ENCODE measurements at places on chromosomes 3 and 15.

GRCh38 chr15:70167155-70167554 lies 69.4 kb upstream of the TLE3 start:
- DNase-seq, result no peak

GRCh38 chr3:177529071-177529550 lies 331.8 kb upstream of the TBL1XR1 start:
- no peak for DNase-seq

DNA sequence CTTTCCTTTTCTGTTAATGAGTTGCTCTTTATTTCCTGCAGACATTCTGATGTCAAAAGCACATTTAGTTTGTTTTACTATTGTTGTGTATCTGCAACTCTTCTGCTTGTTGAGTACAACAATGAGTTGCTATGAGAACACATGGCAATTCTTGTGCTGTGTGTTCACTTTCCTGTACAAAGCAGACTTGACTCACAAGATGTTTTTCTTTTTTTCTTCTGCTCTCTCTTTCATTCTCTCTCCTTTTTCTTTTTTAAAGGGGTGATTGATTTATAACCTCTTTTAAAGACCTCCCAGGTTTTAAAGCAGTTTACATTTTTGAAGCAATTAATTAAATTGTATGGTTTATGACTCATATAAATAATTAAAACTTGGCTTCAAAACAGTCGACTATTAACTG lies 31.6 kb upstream of the ABHD10 start:
- no peak for DNase-seq

DNA sequence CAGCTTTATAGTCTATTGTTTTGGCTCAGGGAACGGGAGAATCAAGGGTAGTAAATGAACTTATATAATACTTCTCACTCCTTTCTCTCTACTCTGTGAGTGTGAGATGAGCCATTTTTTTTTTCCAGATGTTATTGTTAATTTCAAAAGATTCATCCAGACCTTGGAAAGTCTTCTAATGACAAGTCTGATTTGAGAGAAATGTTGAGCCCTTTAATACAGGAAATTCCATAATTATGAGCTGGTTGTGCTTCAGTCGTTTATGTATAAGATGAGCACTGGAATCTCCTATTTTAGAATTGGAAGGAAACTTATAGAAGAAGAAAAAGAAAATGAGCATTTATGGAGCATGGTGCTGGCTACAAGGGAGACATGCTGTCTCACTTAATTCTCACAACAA lies 92.0 kb downstream of the FBN1 start:
- no peak for DNase-seq

- no peak for DNase-seq
These were observed 39.3 kb downstream of the BDH1 start for GRCh38 chr3:197516517-197516889.

GRCh38 chr15:62809115-62809967 lies 233.2 kb upstream of the TPM1 start:
- DNase-seq, result peak; percentile 28

GRCh38 chr3:170809007-170809974 lies 60.7 kb downstream of the RPL22L1 start:
- peak; percentile 63 for DNase-seq

DNA sequence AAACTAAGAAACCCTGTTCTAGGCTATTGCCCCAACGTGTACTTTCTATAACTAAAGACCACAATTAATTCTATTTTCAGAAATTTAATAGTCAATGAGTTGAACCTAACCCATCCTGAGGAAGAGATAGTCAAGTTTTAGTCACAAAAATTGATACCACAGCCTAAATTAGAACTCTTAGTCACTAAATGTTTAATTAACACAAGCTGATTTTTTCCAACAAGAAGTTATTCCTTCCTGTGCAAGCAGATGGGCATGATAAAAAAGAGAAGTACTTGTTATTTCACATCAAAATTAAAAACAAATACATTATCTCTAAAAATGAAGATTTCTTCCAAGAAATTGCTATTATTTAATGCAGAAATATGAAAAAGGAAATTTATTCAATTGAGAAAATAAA lies 38.4 kb upstream of the TERB2 start:
- DNase-seq, result no peak

DNA sequence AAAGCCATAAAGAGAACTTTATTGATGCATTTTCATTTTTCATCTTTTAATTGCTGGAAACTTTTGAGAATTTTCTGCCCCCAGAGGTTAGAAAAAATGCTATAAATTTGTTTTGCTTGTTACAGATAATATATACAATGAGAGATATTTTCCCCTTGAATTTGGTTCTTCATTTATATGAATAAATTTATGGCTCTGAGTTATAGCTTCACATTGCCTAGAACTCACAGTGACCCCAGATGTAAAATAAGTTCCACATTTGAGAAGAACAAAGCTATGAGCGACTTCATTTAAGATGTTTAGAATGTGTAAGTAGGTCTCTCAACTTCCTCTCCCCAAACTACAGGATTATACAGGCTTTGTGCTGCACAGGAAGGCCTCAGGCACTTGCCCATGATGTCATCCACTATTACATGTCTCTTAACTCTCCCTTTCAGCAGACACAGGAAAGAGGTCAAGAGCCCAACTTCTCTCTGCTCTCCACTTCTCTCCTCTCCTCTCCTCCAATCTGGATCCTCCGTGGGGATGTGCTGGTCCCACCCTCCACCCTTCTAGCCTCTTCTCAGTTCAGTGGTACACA lies 92.8 kb downstream of the DUT start:
- no peak for DNase-seq

DNA sequence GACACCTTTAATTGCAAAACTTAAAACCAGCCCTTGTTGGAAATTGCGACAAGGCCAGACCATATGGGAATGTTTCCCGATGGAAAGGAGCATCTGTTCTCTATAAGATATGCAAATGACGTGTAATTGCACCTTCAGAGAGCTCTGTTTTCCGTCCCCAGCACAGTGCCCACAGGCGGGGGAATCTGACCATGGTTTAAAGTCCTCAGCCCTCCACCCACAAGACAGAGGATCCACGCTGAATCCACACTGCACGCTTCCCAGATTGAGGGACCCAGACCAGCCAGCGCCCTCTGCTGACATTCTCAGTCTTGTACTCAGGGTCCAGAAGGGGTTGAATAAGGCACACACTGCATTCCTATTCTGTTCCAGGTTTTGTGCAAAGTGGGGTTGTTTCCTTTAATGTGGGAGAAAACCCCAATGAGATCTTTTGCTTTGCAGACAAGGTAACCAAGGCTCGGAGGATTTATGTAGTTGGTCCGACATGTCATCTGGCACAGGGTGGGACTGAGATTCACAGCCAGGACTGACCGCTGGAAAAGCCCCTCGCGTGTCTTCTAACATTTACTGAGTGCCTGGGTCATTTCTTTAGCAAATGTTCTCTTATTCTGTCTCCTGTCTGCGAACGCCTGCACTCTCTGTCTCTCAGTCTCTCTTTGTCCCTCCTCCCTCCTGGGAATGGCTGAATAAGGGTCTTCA lies 36.8 kb upstream of the KLHL25 start:
- peak; percentile 37 for DNase-seq

DNA sequence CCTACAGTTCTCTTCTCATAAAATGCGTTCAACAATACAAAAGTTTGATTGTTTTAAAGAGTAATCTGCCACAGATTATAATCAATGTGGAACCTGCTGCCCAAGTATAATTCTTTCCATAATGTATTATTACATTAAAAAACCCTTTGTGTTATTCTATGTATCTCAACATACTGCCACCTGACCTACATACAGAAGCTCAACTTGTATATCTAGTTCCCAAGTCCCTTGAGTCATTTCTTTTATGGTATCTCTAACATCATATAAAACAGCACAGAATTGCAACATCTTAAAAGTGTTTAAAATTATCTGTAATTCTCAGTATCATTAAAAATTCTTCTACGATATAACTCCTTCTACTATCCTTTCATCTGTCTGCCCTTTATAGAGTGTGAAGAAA lies 70.3 kb downstream of the TBL1XR1 start:
- DNase-seq, result no peak

DNA sequence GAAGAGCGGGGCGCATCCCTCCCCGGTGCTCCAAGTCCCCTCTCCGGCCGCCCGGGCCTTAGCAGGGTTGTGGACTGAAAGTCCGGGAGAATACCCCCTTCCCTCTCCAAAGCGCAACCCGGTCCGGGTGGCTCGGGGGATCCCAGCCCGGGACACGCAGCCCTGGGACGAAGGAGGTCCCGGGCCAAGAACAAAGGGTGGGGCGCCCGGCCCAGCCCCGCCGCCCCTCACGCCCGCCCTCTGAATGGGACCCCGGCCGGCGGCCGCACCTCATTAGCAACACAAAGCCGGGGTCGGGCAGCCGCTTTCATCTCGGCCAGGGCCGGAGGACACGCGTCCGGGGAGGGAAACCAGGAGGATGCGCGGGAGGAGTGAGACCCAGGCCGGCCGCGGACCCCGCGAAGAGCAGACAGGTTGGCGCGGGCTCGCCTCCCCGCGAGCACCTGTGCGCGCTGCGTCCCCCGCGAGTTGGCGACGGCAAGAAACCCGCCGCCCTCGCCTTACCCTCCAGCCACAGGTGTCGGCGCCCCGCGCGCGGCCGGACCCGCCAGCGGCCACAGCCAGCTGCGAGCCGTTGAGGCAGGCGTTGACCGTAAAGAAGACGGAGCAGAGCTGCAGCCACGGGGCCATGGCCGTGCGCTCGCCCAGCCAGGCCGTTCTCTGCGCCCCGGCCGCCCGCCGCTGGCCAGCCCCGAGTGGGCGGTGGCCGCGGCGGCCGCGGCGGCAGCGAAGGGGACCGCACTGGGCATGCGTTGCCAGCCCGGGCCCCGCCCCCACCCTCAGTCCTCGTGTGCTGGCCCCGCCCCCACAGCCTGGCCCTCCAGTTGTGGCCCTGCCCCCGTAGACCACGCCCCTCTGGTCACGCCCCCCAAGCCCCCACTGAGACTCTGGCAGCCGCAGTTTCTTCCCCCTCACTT lies at the start of gene IL17RD:
TSS of gene IL17RD (minus strand) at position 697 of the 917 bp plus-strand sequence. CDS start at position 630, 67 bp downstream.
- DNase-seq, result peak; percentile 90

GRCh38 chr15:92907896-92908712 lies 8.0 kb downstream of the CHD2 start:
- peak; percentile 12 for DNase-seq

GRCh38 chr3:139260793-139261736 lies 82.8 kb upstream of the MRPS22 start:
- DNase-seq, result no peak

DNA sequence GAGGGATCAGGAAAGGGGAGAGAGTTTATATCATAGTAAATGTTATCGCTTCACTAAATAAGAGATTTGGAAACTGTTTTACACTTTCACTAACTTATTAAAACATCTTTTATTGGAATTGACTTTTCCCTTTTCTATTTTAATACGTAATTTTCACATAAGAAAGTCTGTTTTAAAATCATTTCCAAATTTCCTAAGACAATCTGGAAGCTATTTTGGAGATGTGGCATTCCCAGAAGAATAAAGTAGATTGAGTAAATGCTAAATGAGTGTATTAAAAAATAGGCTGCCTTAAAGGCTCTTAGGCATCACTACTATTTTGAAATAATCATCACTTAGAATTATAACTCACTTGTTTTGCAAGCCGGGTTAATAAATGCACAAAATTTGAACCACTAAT lies 763.5 kb downstream of the EDEM1 start:
- no peak for DNase-seq

DNA sequence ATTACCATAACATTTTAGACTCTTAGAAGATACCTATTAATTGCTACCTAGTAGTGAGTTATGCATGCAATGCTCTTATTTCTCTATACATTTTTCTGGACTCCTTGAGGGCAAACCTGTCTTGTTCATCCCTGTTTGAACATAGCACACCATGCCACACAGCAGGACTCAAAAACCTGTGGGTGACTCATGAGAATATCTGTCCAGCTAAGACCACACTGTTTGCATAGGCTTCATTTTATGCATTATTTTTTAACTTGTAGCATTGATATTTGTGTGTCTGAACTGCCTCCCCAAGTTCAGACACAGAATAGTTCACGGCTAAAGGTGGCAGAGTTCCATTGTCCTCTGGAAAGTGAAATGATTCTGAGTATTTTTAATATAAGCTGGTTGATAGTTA lies 1.8 kb downstream of the LMCD1 start:
- DNase-seq, result no peak

DNA sequence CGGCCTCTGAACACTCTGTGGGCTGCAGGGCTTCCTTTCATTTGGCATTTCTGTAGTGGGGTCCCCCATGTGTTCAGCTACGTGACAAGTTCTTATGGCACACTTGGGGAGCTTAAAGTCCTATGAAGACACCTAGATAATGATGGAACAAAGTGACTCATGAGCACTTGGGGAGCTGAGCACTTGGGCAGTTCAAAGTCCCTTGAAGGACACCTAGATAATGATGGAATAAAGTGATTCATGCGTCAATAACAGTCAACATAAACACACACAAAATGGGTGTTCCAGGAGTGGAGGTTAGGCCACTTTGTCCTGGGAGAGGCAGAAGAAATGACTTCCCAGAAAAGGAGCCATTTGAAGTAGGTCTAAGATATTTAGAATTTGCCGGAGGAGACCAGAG lies 66.6 kb downstream of the LDHAL6B start:
- DNase-seq, result no peak

- no peak for DNase-seq
These were observed 14.0 kb downstream of the PLXNA1 start for GRCh38 chr3:126996905-126997304.

- no peak for DNase-seq
These were observed 43.7 kb upstream of the GNB5 start for GRCh38 chr15:52234596-52235541.

GRCh38 chr3:157652366-157652765 lies 149.2 kb upstream of the VEPH1 start:
- DNase-seq, result no peak

DNA sequence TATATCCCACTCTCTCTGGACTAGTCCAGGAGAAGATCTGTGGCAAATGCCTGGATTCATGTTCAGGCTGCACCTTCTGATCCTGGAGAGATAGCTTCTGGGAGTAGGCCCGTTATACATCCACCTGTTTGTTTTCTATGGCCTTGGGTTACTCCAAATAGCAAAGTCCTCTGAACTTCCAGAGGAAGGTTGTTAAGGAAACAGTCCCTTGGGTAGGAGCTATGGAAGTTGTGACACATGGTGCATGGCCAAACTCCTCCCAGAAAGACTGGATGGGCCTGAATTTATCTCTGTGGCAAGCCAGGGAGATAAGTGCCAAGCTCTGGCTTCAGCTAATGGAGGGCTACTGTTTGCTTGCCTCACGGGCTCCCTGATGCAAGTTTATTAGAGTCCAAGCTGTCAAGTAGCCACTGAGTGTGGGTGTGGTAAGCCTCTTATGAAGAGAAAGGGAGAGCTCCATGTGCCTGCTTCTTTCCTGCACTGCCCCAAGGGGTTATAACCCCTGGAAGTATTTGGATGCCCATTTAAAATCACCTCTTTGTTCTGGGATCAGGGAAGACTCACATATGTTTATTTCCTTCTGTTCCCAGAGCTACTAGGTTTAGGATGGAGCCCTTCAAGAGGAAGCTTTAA lies 328.7 kb upstream of the ATP11B start:
- no peak for DNase-seq

GRCh38 chr15:76376029-76376428 lies 39.5 kb downstream of the ISL2 start:
- DNase-seq, result no peak

DNA sequence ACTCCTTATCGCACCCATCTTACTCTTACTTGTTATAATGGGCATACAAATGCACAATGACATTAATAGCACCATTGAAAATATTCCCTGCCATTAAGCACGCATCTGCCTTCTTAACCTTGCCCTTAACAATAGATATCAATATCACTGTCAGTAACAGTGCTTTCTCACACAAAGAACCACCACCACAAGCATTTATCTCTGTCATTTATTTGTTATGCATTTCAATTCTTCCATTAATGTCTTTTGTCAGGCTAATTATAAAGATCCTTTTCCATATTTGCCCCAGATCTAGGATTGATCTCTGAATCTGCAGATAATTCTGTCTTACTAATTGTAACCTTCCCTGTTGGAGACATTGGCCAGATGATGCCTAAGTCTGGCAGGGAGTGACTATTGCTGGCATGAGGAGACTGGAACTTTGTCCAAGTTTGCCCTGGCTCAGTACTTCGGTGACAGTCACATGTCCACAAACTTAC lies 419.6 kb upstream of the TGFBR2 start:
- peak; percentile 89 for DNase-seq
